ENCODE measurements at places on chromosomes 2 and 18. TPM values are rescaled to one million over a fixed set of nuclear protein-coding genes. Genes with fewer than 3 reads are reported as not detected.

DNA sequence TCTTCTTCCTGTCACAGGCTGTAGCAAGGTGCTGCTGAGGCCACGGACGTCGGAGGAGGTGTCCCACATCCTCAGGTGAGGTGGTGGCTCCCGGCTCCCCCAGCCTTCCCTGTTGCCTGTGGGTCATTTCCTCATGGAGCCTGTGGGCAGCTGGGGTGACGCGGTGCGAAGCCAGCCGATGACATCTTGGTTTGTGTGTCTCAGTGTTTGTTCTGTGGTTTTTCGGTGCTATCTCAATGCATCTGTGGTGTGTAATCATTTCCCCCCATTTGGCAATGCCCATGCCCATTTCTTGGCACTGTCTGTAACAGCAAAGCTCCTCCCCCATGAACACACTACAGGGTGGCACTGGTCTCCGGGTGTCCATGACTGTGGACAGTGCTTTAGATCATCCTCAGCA, 6.6 kb downstream of the D2HGDH start:
- peaks cover 10% of the 10 kb centered on the region for H3K36me3 ChIP-seq
- H3K27me3 ChIP-seq = no peaks in the 10 kb centered on the region
- no peak for DNase-seq
- no peak overlapping the region for H3K4me3 ChIP-seq
- H3K27ac ChIP-seq = no peak overlapping the region

- H3K27ac ChIP-seq = no peak overlapping the region
- no peaks in the 10 kb centered on the region for H3K4me1 ChIP-seq
- H3K36me3 ChIP-seq = no peaks in the 10 kb centered on the region
- H3K4me3 ChIP-seq = no peak overlapping the region
Measured at GRCh38 chr18:58556331-58557007, 72.4 kb downstream of the ALPK2 start.

- H3K36me3 ChIP-seq = no peaks in the 10 kb centered on the region
- no peak for DNase-seq
- H3K4me1 ChIP-seq = no peaks in the 10 kb centered on the region
- H3K27me3 ChIP-seq = no peaks in the 10 kb centered on the region
- H3K27ac ChIP-seq = no peak overlapping the region
Measured at GRCh38 chr2:85071096-85071495, 62.1 kb upstream of the TCF7L1 start.

DNA sequence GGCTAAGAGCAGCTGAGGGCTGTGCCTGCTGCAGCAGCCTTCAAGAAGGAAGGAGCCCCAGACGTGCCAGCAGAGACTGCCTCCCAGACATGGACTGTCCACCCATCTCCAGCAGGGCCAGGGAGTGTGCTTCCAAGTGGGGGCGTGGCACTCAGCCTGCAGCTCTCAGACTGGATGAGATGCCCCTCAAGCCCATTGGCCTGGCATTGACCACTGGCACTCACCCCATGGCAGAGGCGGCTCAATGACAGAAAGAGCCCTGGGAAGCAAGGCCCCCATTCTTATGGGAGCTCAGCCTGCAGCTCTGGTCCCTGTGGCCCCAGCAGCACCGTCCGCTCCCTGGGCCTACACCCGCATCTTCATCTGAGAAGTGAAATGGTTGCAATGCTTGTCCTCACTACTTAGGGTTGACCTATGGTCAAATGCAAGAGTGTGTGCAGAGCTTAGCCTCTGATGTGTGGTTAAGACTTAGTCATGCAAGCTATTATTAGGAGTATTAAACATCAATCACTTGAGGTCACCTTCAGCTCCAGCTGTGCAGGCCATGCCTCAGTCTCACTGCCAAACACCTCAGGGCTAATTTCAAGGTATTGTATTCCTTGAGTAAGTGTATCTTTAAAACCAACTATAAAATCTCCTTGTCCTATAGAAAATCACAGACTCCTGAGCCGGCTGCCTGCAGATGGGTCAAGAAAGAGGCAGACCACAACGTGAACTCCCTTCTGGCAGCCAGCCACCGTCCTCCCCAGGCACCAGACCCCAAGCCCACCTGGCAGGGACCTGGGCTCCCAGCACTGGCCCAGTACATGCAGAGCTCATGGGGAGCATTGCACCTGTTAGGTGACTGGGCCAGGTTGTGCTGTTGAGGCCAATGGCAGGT, 194.8 kb downstream of the NDUFA10 start:
- H3K27ac ChIP-seq = no peak overlapping the region
- no peaks in the 10 kb centered on the region for H3K36me3 ChIP-seq
- DNase-seq = peak; percentile 31
- H3K4me1 ChIP-seq = no peaks in the 10 kb centered on the region
- no peaks in the 10 kb centered on the region for H3K27me3 ChIP-seq

- H3K4me1 ChIP-seq = peaks cover 4% of the 10 kb centered on the region
- no peak overlapping the region for H3K27ac ChIP-seq
- DNase-seq = no peak
Measured at GRCh38 chr2:236164201-236164924, 3.8 kb downstream of the GBX2 start.

DNA sequence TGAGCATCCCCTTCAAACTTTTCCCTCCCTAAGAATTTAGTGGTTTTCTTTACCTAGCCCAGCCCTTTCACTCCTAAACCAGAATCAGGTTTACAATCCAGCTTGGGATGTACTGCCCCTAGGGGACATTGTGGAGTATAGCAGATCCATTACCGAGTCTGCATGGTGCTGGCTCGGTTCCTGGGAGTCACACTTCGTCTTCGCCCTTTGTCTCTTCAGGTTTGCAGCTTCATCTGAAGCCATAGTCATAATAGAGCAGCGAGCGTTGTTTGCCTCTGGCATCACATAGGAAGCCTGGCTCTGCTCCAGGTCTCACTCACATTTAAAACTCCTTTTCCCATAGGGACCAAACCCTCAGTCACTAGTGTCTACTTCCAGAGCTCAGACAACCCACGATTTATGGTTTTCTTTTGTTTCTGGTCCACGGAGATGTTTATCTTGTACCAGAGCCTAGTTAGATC, 16.8 kb upstream of the LYPD6 start:
- no peak overlapping the region for H3K4me3 ChIP-seq
- DNase-seq = no peak
- H3K4me1 ChIP-seq = no peaks in the 10 kb centered on the region
- H3K36me3 ChIP-seq = no peaks in the 10 kb centered on the region

DNA sequence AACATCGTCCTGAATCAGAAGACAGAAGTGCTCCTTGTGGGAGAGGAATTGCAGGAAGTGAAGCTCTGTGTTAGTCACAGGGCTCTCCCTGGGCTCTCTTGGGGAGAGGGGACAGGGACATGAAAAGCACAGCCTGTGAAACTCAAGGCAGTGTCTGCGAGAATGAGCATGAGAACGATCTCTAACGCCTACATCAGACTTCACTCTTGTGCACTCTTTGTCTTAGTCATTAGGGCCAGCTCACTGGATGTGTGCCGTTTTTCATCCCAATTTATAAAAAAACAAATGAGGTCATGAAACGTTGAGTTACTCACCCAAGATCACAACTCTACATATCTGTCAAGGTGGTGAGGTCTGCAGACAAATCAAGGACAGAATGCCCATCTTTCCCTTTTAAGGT, 27.0 kb upstream of the TWIST2 start:
- H3K36me3 ChIP-seq = no peaks in the 10 kb centered on the region
- DNase-seq = no peak
- no peak overlapping the region for H3K4me3 ChIP-seq
- H3K27me3 ChIP-seq = no peaks in the 10 kb centered on the region
- H3K27ac ChIP-seq = no peak overlapping the region
- no peaks in the 10 kb centered on the region for H3K4me1 ChIP-seq

DNA sequence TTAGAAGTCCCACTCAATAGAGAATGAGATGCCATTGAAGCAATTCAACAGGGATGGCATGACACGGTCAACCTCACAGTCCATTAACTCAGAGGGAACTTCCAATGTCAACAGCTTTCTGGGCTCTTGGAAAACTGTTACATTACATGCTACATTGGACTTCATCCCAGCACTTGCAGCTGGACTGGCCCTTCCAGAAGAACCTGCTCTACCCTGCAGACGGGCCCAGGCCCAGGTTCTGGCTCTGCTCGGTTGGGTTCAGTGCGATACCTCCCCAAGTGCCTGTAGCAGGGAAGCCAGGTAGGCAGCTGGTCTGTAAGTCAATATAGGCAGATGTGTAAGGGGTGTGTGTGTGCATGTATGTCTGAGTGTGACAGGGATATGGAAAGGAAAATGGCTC, 12.9 kb downstream of the LAMA1 start:
- H3K4me1 ChIP-seq = no peaks in the 10 kb centered on the region
- H3K27me3 ChIP-seq = no peaks in the 10 kb centered on the region
- H3K4me3 ChIP-seq = no peak overlapping the region
- no peak overlapping the region for H3K27ac ChIP-seq
- H3K36me3 ChIP-seq = no peaks in the 10 kb centered on the region

DNA sequence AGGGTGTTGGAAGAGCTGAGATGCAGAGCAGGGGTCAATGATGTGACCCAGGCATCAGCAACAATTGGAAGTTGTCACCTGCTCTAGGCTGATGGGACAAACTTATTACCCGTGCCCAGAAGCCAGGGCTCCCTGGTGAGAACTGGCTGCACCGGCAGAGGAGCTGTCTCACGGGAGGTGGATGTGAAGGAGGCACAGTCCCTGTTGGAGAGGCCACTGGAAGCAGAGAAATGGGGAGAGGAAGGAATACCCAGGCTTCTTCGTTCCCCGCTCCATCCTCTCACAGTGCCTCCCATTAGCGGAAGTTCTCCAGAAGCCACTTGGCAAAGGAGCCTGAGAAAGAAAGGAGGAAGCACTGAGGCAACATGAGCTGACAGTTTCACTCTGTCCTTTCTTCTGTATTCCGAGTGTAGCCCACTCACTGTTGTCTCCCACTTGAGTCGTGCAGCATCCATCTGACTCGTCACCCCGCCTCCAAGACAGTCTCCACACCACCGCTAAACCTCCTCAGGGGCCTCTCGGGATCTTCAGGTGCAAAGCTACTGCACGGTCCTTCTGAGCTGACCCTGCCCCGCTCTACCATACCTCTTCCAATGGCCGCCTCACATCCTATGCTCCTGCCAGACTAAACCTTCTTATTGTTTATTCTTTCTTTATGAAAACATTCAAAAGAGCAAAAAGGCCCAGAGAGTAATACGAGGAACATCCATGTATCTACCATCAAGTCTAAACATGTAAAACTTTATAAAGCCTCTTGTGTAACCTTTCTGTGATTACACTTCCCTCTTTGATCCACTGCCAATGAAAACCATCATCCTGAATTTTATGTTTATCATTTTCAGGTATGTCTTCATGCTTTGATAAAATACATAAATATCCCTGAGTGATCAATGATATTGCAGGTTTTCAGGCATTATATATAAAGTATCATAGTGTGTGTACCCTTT, 19.1 kb upstream of the AFTPH start:
- H3K4me1 ChIP-seq = no peaks in the 10 kb centered on the region
- no peaks in the 10 kb centered on the region for H3K27me3 ChIP-seq
- H3K36me3 ChIP-seq = no peaks in the 10 kb centered on the region
- no peak overlapping the region for H3K4me3 ChIP-seq

DNA sequence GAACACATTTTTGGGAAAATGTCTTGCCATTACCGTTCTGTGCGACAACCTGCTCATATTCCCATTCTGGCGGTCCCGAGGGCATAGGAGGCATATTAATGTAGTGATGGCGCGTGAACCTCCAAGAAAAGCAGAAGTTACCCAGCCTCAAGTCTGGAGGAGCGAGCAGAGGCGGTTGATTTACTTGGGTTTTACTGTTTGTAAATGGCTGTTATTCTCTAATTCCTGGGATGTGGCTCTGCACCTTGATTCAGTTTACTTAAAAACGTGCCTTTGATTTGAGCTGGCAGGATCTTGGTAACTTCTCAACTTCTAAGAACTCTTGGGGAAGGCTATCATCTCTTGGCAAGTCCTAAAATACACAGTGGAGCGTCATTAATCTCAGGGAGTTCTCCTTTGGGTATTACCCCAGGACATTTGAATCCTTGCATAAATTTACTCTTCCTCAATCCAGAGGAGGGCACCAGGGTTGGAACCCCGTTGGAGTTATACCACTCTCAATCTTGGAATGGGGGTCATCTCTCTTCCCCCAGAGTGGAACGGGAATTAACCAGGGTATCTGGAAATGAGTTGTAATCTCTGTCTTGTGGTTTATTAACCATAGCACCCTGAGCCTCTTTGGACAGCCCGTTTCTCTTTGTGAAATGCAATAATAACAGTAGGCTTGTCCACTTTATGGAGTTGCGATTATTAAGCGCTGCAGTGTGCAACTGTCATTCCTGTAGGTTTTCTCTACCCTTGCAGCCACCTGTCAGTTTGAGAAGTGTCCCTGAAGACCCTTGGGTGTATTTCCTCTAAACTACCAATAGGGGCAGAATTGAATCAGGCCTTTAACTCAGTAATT, 2.1 kb downstream of the HK2 start:
- peaks cover 7% of the 10 kb centered on the region for H3K4me1 ChIP-seq
- no peak for DNase-seq
- H3K27ac ChIP-seq = peak overlapping the region; percentile 46
- H3K36me3 ChIP-seq = no peaks in the 10 kb centered on the region
- H3K27me3 ChIP-seq = no peaks in the 10 kb centered on the region

- H3K27ac ChIP-seq = no peak overlapping the region
- no peaks in the 10 kb centered on the region for H3K4me1 ChIP-seq
- peaks cover 7% of the 10 kb centered on the region for H3K36me3 ChIP-seq
- no peaks in the 10 kb centered on the region for H3K27me3 ChIP-seq
- H3K4me3 ChIP-seq = no peak overlapping the region
Measured at GRCh38 chr2:38301340-38301968, 75.6 kb downstream of the ATL2 start.

DNA sequence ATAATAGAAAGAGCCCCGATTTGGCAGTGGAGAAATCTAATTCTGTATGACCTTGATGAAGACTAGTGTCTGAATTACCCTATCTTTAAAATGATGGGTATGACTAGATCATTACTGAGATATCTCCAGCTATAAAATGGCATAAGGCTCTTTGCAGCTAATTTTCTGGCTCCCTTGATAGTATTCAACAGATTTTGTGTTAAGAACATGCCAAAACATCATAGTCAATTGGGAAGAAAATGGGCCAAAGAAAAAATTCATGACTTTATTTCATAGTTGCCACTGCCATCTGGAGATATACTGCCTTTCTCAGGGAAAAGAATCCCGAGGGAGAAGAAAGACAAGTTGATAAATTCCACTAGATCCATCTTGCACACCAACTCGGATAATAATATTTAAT, 1618.7 kb downstream of the LRP1B start:
- H3K4me1 ChIP-seq = no peaks in the 10 kb centered on the region
- no peaks in the 10 kb centered on the region for H3K27me3 ChIP-seq
- no peak overlapping the region for H3K27ac ChIP-seq
- H3K4me3 ChIP-seq = no peak overlapping the region
- DNase-seq = no peak

DNA sequence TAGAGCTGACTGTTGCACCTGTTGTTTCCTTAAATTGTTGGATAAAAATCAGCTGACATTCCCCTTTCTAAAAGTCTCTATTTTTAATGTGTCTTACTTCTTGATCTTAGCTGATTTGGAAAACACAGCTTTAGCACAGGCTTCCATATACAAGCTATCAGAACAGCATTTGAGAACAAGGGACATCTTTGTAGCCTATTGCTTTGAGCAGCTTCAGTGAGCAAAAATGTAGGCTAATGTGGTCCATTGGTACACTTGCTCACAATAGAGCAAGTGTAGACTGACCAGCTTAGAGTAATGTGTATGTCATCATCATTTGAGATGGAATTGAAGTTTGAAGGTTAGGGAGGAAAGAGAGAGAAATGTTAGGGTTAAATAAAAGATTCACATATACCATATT, 7.0 kb downstream of the INPP1 start:
- no peaks in the 10 kb centered on the region for H3K36me3 ChIP-seq
- no peaks in the 10 kb centered on the region for H3K27me3 ChIP-seq
- H3K27ac ChIP-seq = no peak overlapping the region
- peaks cover 30% of the 10 kb centered on the region for H3K4me1 ChIP-seq

The GPBAR1 gene
- polyA plus RNA-seq = 2.1 TPM

The FSHR gene
- polyA plus RNA-seq = not detected

The MDH1B gene
- polyA plus RNA-seq = 2.7 TPM

The CD207 gene
- polyA plus RNA-seq = 0.11 TPM

The POMC gene
- polyA plus RNA-seq = 12.0 TPM

The KRTCAP3 gene
- polyA plus RNA-seq = 29.5 TPM

The CRYGB gene
- polyA plus RNA-seq = not detected

The GPR55 gene
- polyA plus RNA-seq = not detected

The CAPN14 gene
- polyA plus RNA-seq = 0.08 TPM

The TUBA4B gene
- polyA plus RNA-seq = not detected
